ENCODE measurements at places on chromosomes 2 and 18. TPM values are rescaled to one million over a fixed set of nuclear protein-coding genes. Genes with fewer than 3 reads are reported as not detected.

Gene RTKN
- 53.7 TPM for total RNA-seq

Gene PRKAG3
- not detected for total RNA-seq

Gene BCL11A
- 6.8 TPM for total RNA-seq

Gene CIB4
- total RNA-seq: not detected

Gene HOXD3
- total RNA-seq: not detected

Gene CFAP65
- total RNA-seq: under 0.01 TPM

Gene TEKT4
- total RNA-seq: not detected

Gene ASXL3
- total RNA-seq: 0.72 TPM

Gene SGPP2
- 31.6 TPM for total RNA-seq

Gene DYNAP
- not detected for total RNA-seq

Gene ACAA2
- 23.6 TPM for total RNA-seq

Gene HJURP
- 2.2 TPM for total RNA-seq

Gene HOXD8
- total RNA-seq: 1.7 TPM

Gene LRRC30
- not detected for total RNA-seq

Gene GKN1
- total RNA-seq: not detected

Gene GPBAR1
- 0.43 TPM for total RNA-seq

Gene FAM228A
- not detected for total RNA-seq

Gene TFPI
- 19.0 TPM for total RNA-seq

Gene NOL4
- total RNA-seq: under 0.01 TPM

Gene ZFP36L2
- total RNA-seq: 20.5 TPM

Gene IL1F10
- total RNA-seq: not detected

Gene CHRNG
- total RNA-seq: not detected

Gene GALNT5
- 27.0 TPM for total RNA-seq

Gene BOLL
- total RNA-seq: not detected

Gene SERPINB5
- total RNA-seq: 1,115 TPM

Gene NPAS2
- total RNA-seq: 31.8 TPM

Gene DNPEP
- 39.6 TPM for total RNA-seq

Gene TRABD2A
- total RNA-seq: 0.72 TPM

Gene G6PC2
- not detected for total RNA-seq

Gene COBLL1
- 6.7 TPM for total RNA-seq
